ENCODE measurements at places on chromosomes 16 and 17.
A peak's percentile ranks its signal among the peaks of the same experiment; 100 is the strongest.

DNA sequence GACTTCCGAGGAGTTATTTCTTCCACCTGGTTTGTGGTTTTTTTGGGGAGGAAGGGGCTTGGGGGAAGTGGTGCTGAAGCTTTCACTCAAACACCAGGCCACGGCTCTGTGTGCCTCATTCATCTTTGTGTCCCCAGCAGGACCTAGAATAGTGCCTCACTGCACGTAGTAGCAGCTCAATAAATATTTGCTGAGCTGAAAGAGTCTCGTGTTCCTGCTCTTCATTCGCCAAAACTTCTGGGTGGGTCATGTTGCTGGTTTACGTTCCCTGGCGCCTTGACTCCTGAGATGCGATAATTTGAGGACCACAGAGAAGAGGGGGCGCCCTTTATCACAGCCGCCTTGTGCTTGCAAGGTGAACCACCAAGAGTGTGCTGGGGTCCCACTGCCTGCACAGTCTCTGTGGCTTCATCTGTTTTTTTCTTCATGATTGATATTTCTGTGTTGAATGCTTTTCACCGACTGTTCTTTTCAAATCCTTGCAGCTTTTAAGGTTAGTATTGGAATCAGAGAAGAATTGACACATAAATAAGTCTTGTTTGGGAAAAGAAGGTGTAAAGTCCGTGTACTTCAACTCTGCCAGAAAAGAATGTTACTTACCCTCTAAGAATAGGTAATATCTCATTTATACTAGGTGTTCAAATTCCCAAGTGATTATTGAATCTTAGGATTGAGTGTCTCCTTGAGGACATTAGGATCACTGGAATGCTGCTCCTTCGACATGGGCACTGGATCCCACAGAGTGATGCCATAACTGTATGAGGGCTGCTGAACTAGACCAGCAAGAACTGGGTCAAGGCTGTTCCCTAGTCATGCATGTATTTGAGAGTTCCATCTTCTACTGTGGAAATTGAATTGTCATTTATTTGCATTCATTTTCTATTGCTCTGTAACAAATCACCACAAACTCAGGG lies 92.7 kb upstream of the CLEC18A start:
- DNase-seq, result no peak

DNA sequence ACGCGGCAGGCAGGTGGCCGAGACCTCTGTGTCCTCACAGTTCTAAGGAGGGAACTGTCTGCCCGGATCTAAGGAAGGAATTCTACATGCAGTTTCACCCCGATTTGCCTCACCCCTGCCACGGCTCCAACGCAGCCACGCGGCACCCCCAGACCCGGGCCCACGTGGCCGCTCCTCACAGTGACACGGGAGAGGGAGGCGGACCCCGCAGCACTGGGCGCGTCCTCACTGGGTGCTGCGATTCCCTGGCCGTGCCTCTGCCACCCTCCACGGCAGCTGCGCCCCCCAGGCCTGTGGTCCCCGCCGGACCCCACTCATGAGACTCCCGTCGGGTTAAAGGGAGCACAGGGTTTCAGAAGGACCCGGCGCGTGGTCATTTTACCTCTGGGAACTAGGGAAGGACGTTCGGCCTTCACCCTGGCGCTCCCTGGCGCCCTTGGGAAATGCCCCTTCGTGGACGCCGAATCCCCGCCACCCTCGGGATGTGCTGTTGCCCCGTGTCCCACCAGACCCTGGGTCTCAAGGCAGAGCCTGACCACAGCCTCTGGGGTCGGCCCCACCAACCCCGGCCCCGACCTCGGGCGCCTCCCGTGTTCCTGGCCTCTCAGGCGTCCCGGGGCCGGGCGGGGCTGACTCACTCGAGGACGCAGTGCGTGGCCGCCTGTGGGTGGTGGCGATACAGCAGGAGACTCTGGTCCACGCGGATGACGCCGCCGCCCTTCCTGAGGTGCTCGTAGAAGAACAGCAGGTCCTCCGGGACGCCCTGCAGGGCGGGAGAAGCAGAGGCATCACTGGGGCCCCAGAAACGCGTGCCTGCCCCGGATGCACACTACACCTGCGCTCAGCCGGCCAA lies 118.8 kb upstream of the METRNL start:
- peak; percentile 23 for DNase-seq

- DNase-seq, result no peak
Observed at GRCh38 chr16:56948234-56948633, 13.5 kb upstream of the CETP start.

DNA sequence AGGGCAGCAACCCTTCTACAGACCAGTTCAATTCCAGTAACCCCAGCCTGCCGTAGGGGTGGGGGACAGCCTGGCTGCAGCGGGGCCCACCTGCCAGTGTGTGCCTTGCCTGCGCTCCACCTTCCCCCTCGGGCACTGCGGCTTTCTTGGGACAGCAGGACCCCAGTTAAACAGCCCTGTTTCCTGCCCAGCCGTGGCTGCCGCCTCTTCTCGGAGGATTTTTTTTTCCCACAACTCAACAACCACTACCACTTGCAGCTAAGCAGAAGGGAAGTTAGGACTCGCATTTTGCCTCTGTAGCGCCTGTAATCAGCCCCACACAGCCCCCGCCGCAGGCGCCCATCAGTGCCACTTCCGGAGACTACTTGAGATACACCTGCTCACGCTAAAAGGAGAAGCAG lies 76.1 kb downstream of the RAI1 start:
- no peak for DNase-seq

DNA sequence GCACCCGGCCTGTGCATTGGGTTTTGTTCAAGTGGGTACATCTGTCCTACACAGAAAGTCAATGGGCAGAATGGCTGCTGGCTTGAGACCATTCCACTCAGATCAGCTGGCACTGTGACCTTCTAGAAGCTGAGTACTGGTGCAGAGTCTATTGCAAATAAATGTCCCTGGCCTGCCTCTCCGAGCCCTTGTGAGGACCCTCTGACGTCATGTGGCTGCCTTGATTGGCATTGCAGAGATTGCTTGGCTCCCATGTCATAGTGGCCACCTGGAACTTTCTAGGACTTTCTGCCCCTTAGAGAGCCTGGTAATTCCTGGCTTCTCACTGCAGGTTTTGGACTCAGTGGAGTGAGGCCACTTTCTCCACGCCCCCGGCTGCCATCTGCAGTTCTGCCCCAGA lies 211.3 kb downstream of the ENGASE start:
- no peak for DNase-seq

DNA sequence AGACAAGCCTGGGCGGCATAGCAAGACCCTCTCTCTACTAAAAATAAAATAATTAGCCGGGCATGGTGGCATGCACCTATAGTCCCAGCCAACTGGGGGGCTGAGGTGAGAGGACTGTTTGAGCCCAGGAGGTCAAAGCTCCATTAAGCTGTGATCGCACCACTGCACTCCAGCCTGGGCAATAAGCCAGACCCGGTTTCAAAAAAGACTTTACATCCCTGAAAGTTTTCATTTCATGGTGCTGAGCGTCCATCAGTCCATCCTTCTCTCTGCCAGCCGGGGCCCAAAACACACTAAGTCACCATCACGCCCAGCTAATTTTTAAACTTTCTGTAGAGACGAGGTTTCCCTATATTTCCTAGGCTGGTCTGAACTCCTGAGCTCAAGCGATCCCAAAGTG lies 10.6 kb downstream of the RAB40B start:
- no peak for DNase-seq

GRCh38 chr16:53775821-53776431 lies 72.0 kb downstream of the FTO start:
- no peak for DNase-seq

DNA sequence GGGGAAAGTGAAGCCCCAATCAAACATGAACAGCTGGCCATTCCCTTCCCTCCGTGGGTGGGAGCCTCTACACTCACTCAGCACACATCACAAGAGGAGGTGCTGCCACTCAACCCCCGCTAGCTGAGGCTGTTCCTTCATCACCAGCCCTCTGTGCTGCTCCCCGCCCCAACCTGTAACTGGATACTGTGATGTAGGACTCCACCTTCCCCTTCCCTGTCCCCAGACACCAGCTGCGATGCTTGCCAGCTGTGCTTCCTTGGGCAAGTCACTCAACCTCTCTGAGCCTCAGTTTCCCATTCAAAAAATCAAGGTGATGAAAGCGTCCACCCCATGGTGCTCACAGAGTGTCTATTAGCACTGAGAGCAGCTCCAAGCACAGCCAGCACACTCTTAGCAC lies 273.2 kb downstream of the MRTFB start:
- no peak for DNase-seq

DNA sequence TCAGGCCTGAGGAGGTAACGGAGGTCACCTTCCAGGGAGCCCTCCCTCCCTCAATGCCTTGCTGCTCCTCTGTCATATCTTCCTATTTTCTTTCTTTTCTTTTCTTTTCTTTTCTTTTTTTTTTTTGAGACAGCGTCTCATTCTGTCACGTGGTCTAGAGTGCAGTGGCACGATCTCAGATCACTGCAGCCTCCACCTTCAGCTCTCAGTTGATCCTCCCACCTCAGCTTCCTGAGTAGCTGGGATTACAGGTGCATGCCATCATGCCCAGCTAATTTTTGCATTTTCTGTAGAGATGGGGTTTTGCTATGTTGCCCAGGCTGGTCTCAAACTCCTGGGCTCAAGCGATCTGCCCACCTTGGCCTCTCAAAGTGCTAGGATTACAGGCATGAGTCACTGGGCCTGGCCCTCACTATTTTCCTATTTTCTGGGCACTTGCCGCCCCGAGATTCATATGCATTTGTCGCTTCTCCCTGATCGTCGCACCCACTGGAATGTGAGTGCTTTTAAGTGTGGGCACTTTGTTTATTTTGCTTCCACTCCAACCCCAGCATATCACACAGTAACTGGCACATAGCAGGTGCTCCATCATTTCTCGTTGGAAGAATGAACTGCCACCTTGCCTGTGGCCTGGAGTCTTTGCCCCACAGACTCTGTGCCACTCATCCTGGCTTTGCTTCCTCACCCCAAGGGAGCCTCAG lies 31.7 kb downstream of the CPNE2 start:
- no peak for DNase-seq

- DNase-seq, result peak; percentile 76
Observed at GRCh38 chr17:69961501-69962145, 113.4 kb upstream of the KCNJ16 start.

DNA sequence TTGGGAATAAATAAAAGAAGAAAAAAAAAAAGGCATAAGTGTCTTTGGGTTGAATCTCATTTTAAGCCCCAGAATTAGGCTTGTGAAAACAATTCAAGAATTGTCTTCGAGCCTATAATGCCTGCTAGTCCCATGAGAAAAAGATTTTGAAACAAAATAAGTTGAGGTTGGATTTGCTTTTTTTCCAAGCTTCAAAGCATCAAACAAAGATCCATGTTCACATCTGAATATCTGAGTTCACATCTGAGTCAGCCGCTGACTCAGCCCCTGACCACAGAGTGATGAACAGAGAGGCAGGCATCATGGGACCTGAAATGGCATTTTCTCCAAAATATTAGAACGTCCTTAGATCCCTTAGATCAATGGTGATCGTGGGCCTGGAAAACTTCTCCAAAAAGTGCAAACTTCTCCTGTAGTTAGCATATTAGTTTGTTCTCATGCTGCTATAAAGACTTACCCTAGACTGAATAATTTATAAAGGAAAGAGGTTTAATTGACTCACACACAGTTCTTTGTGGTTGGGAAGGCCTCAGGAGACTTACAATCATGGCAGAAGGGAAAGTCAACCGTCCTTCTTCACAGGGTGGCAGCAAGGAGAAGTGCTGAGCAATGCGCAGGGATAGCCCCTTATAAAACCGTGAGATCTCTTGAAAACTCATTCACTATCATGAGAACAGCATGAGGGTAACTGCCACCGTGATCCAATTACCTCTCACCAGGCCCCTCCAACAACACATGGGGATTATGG lies 294.6 kb upstream of the HSBP1 start:
- DNase-seq, result no peak
